Immature natural killer cell (primary cell): ENCODE measurements at places on chromosomes 4 and X. TPM values are rescaled to one million over a fixed set of nuclear protein-coding genes. Genes with fewer than 3 reads are reported as not detected.

DNA sequence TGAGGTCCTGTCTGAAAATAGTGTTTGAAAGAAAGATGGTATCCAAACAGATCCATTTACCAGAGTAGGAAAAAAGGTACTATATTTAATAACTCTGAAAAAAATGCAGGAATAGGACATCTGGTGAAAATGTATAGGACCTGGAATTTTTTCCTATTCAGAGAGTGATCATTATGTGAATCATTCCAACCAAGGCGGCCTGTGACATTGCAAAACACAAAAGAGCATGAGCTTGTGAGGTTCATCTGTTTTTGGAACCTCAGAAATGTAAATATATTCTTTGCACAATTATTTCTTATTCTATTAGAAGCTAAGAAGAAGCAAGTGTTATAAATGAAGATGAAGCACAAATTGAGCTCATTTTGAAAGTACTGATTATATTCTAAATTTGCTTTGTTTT is 2.0 kb downstream of the C4orf51 start:
- no peak for DNase-seq

GRCh38 chrX:54950730-54951375 is 30.2 kb downstream of the TRO start:
- no peak for DNase-seq

- DNase-seq = no peak
These were observed 60.8 kb upstream of the FMR1 start for GRCh38 chrX:147850875-147851274.

DNA sequence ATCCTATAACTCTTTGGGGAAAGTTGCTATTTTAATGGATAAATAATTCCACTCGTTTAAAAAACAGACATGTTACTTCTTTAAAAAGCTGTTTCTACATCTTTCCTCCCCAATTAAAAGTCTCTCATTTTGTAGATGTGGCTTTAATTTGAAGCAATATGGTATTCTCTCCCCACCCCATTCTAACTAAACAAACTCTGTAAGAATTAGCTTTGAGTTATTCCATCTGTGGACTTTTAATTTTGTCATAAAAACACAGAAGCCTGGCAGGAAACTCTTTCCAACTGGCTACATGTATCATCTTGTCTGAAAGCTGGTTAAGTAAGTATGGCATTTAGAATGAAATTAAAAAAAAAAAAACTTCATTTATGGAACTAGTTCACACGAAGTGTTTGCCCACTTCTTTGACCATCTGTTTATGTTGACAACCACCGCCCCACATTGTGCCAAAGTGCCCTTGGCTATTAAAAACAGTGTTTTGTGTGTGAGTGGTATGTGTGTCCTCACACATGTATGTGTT is 140.3 kb downstream of the NAA11 start:
- no peak for DNase-seq

- no peak for DNase-seq
These were observed 3.9 kb upstream of the CHRNA9 start for GRCh38 chr4:40331101-40331745.

GRCh38 chrX:47217121-47217851 is 1.2 kb upstream of the CDK16 start:
- no peak for DNase-seq

- no peak for DNase-seq
These were observed 11.8 kb upstream of the PGK1 start for GRCh38 chrX:78092296-78092695.

DNA sequence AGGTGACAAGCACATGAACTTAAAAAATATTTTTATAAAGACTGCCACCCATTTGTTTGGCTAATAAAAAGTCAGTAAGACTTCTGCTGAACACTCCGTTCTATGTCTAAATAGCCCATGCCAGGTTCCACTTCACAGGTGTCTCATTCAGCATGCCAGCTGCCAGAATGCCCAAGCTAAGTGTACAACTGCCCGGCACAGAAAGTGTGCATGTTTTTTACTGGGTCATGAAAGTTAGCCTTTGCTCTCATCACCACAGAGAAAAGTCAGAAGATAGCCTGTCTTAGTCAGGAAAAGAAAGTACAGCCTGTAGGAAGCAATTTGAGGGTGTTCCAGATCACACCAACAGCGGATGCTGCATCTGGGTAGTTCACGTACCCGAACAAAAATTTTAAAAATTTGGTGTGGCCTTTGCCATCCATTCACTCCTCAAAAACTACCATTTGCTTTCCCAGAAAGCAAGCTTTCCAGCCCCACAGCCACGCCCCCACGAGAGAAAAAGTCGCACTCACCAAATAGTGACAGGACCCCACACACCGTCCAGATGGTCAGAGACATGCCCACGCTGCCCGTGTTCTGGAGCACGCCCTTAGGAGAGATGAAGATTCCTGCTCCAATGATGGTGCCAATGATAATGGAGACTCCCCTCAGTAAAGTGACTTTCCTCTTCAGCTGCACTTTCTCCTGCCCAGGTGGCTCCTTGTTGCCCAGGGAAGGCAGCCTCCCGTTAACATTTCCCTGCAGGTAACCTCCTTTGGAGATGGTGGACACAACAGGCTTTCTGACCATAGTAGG is 671 bp downstream of the SLC7A11 start:
- no peak for DNase-seq

GRCh38 chr4:89657931-89658700 is 178.8 kb downstream of the SNCA start:
- DNase-seq = peak; percentile 7

DNA sequence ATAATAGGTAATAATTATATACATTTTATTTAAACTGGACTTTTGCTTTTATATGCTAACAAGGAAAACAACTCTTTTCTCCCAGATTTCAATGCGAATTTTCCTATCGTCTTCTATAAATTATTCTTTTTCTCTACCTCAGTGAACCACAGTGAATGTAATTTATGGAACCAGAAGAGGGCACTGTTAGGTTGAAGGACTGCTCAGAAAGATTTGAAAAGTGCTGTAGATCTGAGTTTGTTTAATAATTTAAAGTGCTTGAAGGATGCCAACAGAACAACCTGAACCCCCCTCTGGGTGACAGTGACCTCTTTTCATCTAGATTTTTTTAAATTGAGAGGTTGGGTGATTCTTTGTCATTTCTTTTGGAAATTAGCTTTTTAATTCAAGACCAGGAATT is 54.9 kb downstream of the PHOX2B start:
- DNase-seq = no peak

DNA sequence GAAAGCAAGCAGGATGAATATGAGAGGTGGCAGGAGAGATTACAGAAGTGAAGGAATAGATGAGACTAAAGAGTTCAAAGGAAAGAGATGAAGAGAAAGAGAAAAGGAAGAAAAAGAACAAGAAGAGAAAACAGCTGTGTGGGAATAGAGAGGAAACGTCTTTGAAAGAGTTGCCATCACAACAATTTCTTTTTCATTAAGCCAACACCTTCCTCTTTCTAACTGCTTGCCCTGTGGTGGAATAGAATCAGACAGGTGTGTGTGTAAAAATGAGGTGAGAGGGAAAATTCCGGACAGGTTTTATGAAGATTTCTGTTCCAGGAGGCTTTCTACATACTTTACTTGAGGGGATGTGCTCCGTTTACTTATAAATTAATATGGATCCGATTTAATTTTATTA is 28.8 kb downstream of the DTHD1 start:
- no peak for DNase-seq

- no peak for DNase-seq
These were observed 2319.5 kb downstream of the ARAP2 start for GRCh38 chr4:33924811-33925210.

GRCh38 chr4:118353534-118354030 is 779 bp upstream of the PRSS12 start:
- DNase-seq = no peak

- no peak for DNase-seq
These were observed 41.3 kb upstream of the TXK start for GRCh38 chr4:48175328-48175727.

DNA sequence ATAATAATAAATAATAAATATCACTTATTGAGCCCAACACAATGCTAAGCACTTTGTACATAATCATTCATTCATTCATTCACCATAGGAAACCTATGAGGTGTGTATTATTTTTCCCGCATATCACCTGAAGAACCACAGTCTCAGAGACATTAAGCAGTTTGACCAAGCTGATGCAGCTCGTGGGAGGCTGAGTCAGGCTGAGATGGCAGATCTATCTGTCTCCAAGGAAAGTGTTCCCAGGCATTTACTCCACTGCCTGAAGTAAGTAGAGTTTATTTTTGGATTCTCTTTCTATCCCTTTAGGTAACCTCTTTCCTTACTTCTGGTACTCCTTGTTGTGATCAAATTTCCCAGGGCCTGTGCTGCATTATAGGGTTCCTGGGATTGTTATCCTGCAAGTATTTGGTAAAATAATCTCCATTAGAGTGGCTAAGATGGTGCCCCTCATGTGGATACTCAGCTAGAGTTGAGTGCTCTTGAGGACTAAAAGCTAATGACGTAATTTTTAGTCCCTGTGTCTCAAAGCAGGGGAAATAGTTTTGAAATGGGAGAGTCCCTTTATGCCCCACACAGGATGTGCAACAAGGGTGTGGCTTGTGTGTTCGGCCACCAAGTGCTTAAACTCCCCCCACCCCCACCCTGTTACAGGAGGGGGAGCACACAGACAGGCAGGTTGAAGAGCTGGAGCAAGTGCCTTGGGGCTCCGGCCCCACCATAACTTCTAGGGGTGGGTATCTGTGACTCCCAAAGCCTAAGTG is 467.0 kb downstream of the STIM2 start:
- no peak for DNase-seq

- DNase-seq = no peak
These were observed 136.7 kb downstream of the PARM1 start for GRCh38 chr4:75069493-75070074.

GRCh38 chr4:47383829-47384427 is 79.6 kb downstream of the COMMD8 start:
- peak; percentile 19 for DNase-seq

DNA sequence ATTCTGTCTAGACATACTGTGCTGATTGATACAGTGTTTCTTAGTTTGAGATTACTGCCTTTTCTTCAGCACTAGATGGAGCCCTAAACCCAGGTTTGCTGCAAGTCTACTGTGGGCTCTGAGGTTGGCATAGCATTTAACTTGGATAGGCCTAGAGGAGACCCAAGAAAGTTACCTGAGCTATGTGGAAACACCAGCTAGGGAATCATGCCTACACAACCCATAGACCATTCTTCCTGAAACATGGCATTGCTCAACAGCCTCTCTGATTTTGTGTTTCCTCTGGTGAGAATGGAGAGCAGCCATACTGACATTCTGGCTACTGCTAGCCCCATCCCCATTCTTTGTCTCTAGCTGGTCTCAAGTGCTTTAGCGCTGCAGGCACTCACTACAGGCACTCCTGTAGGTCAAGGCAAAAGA is 287.7 kb upstream of the PCDH18 start:
- no peak for DNase-seq

- no peak for DNase-seq
These were observed 68.6 kb downstream of the BMP15 start for GRCh38 chrX:50978920-50979682.

DNA sequence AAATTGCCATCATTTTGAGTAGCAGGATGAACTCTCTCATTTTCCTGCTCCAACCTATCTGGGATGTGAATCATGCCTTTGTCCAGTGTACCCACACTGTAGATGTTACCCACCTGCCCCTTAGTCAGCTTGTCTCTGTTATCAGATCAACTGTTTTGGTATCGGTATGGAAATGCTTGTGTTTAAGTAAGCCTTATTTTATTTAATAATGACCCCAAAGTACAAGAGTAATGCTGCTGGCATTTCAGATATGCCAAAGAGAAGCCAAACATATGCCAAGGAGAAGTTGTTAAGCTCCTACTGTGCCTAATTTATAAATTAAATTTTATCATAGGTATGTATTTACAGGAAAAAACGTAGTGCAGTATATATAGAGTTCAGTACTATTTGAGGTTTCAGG is 18.6 kb upstream of the RAP1GDS1 start:
- DNase-seq = no peak

DNA sequence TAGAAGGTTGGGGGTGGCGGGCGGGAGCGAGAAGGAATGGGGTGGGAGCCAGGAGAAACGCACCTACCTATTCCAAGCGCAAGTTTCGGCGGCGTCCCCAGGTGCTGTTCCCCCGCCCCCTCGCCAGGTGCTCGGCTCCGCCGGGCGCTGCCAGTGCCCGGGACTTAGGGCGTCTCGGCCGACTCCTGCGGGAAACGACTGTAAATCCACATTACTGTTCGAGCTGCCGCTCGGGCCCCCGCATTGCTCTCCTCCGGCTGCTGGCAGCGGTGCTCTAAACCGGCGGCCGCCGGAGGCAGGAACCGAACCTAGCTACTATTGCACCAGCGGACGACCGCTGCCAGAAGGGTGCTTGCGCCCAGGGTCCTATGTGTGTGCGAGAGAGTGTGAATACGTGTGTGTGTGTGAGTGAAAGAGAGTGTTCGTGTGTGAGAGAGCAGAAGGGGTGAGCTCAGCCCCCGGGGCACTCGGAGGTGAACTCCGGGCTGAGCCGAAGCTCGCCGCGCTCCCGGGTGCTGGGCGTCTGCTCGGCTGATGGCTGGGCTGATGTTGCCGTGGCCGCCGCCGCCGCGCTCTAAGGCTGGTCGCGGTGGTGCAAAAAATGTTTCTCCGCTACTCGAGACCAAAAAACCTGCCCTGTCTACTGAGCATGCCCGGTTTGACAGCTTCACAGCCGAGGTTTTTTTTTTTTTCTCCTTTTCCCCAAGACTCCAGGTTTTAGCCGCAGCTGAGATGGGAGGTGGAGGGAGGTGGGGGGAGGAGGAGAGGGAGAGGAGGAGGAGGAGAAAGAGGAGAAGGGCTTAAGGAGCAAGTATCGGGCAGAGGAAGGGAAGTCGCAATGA is 115.7 kb upstream of the TEX13C start:
- no peak for DNase-seq

GRCh38 chr4:65623506-65623905 is 46.8 kb downstream of the EPHA5 start:
- no peak for DNase-seq

- peak; percentile 84 for DNase-seq
These were observed 220.1 kb upstream of the STK26 start for GRCh38 chrX:131802836-131803626.

DNA sequence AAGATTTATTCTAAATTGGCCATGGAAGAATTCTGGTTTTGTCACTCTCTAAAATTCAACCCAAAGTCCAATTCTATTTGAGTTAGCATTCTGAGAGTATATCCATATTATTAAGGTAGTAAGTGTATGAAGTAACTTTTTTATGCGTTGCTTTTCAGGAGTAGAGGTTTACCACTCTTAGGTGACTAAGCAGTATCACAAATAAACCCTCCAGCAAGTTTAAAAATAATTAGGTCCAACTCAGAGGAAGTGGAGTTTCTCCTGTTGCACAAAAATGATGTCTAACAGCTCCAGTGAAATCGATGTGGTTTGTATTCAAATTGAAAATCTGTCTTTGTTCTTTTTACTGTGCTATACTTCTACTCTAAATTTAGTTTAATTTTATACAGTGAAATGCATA is 6.6 kb downstream of the SCML1 start:
- no peak for DNase-seq

GRCh38 chr4:185520119-185520518 is 15.2 kb downstream of the PDLIM3 start:
- DNase-seq = no peak

- no peak for DNase-seq
These were observed 1.4 kb upstream of the SERPINA7 start for GRCh38 chrX:106039920-106040319.

PDGFC gene
- not detected for polyA plus RNA-seq

GAGE2A gene
- not detected for polyA plus RNA-seq

ANKRD17 gene
- polyA plus RNA-seq = 8.5 TPM

GRIA3 gene
- not detected for polyA plus RNA-seq

TRAPPC2 gene
- polyA plus RNA-seq = 60.1 TPM

TLL1 gene
- not detected for polyA plus RNA-seq
